Inflammatory macrophage treated with lipopolysaccharide for 1 hour (primary cell): ENCODE measurements at places on chromosomes 6 and 20.

GRCh38 chr6:47710295-47710694 is 11.9 kb downstream of the ADGRF4 start:
- no peak for DNase-seq

GRCh38 chr6:29487131-29487530 is 625 bp downstream of the MAS1L start:
- no peak for DNase-seq

DNA sequence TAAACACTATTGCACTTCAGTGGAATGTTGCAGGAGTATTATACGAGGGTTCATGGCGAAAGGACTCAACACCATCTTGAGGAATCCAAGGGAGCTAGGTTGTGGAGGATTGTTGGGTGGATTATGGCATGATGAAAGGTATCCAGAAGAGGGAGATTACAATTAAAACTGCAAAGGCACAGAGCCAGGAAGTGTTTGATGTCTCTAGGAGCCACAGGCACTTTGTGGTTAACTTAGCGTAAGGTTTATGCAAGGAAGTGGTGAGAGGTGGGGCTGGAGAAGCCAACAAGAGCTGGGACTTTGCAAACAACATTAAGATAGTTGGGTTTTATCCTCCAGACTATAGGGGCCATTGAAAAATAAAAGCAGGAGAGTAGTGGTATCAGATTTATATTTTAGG is 86.6 kb upstream of the TPD52L1 start:
- DNase-seq = no peak

GRCh38 chr20:41047975-41048305 is 19.3 kb downstream of the TOP1 start:
- peak; percentile 61 for DNase-seq

DNA sequence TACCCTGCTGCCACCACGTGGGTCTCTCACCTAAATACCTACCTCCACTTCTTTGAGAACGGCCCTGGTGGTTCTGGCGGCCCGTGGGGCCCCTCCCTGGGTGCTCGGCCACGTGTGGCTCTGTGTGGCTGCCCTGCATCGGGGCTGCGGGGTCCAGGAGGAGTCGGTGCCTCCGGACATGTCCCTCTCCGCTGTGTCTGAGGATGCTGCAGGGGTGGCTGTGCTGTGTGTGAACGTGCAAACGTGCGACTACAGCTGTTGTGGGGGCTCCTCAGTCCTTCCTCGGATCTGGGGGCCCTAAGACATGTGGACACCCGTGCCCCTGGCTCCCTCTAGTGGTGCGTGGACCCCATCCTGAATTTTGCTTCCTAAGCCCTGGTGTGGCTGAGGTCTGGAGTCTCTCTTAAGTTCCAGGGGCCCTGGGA is 691.8 kb downstream of the QKI start:
- no peak for DNase-seq

DNA sequence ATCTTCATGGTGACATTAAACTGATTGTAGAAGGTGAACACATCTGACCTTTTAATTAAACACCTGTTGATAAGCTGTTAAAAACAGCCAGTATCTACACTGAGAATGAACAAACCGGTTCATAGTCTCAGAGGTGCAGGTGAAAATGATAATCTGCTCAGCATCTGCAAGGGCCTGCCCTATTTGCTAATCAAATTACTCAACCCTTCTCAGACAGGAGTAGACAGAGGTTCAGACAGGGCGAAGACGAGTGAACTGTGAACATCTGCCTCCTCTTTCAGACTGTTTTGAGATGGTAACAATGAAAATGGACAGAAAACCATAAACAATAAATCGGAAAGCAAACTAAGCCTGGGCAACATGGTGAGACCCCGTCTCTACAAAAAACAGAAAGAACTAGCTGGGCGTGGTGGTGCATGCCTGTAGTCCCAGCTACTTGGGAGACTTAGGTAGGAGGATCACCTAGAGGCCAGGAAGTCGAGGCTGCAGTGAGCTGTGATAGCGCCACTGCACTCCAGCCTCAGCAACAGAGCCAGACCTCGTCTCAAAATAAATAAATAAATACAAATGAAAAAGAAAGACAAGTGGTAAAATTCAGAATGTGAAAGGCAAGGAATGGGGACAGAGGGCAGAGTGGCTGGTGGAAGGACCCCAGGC is 55.9 kb downstream of the NINL start:
- DNase-seq = no peak

GRCh38 chr6:16069671-16070070 is 59.2 kb upstream of the MYLIP start:
- no peak for DNase-seq

- DNase-seq = no peak
These were observed 278.6 kb upstream of the TCF21 start for GRCh38 chr6:133610227-133610840.

GRCh38 chr6:64502801-64503200 is 867.2 kb downstream of the PHF3 start:
- no peak for DNase-seq

DNA sequence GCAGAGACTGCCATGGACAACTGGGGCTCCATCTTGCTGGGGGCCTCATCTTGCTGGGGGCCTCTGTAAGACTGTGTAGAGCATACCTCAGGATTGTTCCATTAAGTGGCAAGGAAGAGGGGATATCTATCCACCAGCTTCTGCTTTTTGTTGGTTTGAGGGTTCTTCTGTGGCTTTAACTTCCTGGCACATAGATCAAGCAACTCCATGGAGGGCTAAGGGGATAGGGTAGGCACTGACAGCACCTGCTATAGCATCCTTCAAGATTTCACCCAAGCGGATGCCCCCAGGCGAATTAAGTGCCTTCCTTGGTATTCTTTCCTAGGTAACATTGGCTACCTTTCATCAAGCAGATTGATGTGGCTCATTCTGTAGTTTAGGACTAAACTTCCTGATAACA is 3.8 kb upstream of the LRRN4 start:
- DNase-seq = no peak

- no peak for DNase-seq
These were observed 52.6 kb downstream of the BTBD3 start for GRCh38 chr20:11970243-11970836.

- no peak for DNase-seq
These were observed 82.1 kb downstream of the ASXL1 start for GRCh38 chr20:32440069-32440757.

DNA sequence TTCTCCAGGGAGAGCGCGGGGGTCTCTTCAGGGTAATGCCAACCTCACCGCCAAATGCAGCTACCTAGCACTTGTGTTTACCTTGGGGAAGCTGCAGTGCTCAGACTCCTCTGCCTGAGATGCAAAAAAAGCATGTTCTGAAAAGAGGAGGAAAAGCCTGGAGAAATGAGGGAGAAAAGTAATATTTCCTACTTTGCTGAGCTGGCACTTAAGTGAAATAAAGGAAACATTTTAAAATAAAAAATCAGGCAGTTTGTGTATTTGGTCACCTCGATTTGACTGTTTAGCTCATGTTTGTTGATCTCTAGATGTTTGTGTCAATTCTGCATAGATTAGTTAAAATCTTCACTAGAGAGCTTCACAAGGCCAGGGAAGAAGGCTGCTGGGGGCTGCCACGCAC is 487.2 kb downstream of the QKI start:
- DNase-seq = no peak

DNA sequence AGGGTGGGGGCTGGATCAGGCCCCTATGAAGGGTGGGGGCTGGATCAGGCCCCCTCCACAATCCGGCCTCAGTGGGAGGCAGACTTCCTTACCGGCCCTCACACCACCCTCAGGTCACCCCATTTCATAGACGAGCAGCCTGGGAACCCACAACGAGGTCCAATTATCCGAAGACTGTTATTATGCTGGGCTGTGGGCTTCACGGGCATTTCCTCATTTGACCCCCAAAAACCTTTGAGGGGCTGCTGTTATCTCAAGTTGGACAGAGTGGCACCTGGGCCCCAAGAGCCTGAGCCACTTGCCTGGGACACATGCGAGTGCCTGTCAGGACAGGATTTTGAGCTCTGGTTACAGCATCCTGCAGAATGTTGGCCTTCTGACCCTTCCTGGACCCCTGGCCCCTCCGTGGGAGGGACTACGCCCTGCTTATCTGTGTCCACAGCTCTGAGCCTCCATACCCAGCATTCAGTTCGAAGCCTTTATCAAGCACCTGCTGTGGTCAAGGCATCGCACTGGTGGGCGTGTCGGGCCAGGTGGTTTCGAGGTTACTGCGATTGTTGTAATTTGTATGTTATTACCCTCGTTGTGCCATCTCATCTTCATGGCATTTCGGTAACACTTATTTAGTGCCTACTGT is 34.5 kb upstream of the PCMTD2 start:
- DNase-seq = no peak

DNA sequence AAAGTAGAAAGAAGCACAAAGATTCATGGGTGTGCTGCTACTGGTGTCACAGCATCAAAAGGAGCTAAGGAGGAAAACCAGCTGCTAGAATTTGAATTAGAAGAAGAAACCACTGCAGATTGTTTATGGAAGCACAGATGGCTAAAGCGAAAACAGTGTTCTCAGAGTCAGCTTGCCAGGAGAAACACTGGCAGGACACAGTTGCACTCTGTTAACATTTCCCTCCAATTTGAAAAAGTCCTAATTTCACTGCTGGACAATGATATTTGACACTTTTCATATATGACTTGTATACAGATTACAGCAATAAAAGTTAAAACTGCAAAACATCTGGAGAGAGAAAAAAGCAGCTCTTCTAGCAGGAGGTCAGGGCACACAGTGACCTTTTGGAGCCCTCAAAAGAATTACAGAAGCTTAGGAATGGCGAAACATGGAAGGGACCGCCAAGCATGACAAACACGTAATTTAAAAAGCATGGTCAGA is 314.5 kb downstream of the COL12A1 start:
- no peak for DNase-seq

DNA sequence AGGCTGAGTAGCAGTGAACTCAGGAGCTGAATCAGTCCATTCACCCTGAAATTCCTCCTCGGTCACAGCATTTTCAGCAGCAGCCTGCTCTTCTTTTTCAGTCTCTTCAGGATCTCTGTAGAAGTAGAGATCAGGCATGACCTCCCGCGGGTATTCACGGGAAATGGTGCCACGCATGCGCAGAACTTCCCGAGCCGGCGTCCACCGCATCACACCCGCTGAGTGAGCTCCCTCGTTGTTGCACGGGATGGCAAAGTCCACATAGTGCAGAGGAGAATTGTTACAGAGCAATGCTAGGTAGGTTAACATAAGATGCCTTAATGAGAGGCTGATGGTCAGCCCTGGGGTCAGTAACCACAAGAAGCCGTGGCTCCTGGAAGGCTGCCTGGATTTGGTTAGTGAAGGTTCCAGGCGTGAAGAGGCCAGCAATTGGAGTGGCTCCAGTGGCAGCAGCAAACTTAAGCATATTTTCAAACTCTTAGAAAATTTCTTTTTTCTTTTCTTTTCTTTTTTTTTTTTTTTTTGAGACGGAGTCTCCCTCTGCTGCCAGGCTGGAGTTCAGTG is 113.5 kb upstream of the HDAC2 start:
- no peak for DNase-seq

DNA sequence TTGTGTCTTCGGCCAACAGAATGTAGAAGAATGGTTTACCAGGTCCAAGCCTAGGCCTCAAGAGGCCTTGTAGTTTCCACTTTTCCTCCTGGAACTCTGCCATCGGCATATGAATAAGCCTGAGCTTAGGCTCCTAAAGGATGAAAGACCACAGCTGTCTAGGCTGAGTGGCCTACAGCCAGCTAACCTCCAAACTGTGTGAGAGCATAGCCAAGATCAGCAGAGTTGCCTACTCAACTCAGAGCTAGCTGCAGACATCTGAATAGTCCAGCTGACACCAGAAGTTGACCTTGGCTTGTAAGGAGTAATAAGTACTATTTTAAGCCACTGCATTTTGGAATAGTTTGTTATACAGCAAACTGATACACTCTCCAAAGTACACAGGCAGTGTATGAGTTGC is 52.6 kb upstream of the SMIM29 start:
- DNase-seq = no peak

- DNase-seq = peak; percentile 21
These were observed 63.9 kb downstream of the FHL5 start for GRCh38 chr6:96626759-96627364.

GRCh38 chr6:84074988-84075781 is 41.6 kb downstream of the MRAP2 start:
- no peak for DNase-seq

GRCh38 chr6:54802775-54803634 is 43.6 kb upstream of the FAM83B start:
- no peak for DNase-seq

- DNase-seq = no peak
These were observed 21.2 kb upstream of the ZNF184 start for GRCh38 chr6:27494103-27494502.

DNA sequence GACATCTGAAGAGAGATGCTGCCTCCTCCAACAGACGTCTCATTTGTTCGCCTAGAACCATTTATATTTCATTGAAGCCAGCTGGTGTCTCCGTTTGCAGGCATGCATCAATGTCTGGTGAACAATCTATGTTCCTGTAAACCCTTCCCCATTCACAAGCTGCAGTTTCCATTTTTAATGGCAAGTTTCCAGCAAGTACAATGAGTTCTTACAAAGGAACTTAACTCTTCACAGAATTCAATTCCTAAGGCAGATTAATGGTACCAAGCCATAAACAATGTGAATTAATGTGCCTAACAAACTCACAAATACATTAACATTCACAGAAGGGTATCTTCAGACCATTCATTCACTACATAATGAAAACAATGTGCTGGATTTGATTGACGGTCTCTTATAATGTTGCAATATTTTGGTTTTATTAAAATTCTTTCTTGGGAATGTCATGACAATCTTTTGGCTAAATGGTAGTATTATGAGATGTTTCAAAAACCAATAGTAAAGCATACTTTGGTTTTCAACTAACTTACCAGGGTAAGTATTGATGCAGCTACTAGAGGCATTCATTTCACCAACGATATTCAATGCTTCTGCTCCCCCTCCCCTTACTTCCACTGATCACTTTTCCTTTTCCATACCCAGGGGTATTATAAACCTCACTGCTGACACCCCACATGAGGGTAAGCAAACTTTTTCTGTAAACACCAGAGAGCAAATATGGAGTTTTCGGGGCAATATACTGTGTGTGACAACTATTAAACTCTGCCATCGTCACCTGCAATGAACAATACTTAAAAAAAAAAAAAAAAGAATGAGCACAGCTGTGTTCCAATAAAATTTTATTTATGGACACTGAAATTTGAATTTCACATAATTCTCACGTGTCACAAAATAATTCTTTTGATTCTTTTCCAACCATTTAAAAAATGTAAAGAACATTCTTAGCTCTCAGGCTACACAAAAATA is 4.2 kb downstream of the AKIRIN2 start:
- DNase-seq = peak; percentile 51

GRCh38 chr6:4128072-4128471 is 7.3 kb downstream of the ECI2 start:
- no peak for DNase-seq

- DNase-seq = no peak
These were observed 149.5 kb downstream of the RNF144B start for GRCh38 chr6:18536591-18537055.

DNA sequence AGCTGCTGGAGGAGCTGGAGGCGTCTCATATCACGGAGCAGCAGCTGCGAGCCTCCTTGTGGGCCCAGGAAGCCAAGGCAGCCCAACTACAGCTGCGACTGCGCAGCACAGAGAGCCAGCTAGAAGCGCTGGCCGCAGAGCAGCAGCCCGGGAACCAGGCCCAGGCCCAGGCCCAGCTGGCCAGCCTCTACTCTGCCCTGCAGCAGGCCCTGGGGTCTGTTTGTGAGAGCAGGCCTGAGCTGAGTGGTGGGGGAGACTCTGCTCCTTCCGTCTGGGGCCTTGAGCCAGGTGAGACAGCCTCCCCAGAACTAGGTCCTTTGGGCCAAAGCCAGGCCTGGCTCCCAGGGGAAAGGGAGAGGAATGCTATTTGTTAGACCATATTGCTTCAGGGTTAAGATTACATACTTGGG is 31.7 kb downstream of the C20orf173 start:
- DNase-seq = no peak

- DNase-seq = no peak
These were observed 92.7 kb downstream of the CD40 start for GRCh38 chr20:46210672-46211330.
